RPMI7951 (cell line): ENCODE measurements at places on chromosomes 1 and 21. TPM values are rescaled to one million over a fixed set of nuclear protein-coding genes. Genes with fewer than 3 reads are reported as not detected.
A peak's percentile ranks its signal among the peaks of the same experiment; 100 is the strongest.

DNA sequence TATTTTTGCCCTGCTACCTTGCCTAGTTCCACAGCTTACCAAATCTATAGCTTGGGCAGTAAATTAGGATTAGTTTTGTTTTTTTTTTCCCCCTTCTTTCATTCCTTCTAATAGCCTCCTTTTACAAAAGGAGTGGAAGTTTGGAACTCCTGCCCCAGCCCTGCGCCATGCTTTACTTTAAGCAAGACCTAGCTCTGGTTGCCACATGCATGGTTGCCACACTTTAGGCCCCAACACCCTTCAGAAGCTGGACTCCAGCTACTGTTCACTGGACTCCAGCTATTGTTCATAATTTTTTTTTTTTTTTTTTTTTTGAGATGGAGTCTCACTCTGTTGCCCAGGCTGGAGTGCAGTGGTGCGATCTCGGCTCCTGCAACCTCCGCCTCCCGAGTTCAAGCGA lies 115.8 kb downstream of the NR5A2 start:
- no peak for DNase-seq

DNAI4 gene
- 4.7 and 6.6 TPM in 2 replicates for total RNA-seq

S100A3 gene
- total RNA-seq = 7.7 and 15.3 TPM in 2 replicates

AMPD1 gene
- not detected in 2 replicates for total RNA-seq

DNA sequence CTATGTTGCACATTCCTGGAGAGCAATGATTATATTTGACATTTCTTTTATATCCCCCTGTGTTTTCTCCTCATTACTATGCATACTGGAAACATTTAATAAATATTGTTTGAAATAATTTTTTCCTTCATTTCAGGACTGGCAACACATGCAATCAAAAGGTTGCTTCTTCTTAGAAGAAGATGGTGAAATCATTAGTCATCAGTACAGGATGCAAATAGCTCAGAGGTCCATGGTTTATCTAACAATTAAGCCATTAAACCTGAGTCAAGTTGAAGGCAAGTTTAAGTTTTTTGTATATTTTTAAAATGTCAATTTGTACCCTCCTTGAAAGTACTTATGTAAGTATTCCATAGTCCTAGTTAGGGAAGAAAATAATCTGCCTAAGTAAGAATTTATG lies 22.5 kb downstream of the EFCAB7 start:
- peak; percentile 8 for DNase-seq

DNA sequence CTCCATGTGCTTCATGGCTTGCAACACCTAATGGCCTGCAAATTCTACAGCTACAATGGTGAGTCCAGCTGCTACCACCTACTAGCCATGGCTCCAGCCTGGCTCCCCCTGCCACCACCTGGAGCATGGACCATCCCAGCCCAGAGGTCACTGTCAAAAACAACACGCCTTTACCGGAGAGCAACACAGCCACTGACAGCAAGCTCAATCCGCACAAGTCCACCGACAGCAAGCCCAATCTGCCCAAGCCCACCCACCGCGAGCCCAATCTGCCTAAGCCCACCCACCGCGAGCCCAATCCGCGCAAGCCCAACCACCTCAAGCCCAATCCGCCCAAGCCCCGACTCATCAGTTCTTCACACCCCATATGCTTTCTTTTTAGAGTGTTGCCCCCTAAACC lies 128.2 kb downstream of the KIF26B start:
- no peak for DNase-seq

HSD3B2 gene
- 0.12 TPM in 1 of 2 replicates, not detected in the other for total RNA-seq
